ENCODE measurements at places on chromosomes 16 and 17.
A peak's percentile ranks its signal among the peaks of the same experiment; 100 is the strongest.

DNA sequence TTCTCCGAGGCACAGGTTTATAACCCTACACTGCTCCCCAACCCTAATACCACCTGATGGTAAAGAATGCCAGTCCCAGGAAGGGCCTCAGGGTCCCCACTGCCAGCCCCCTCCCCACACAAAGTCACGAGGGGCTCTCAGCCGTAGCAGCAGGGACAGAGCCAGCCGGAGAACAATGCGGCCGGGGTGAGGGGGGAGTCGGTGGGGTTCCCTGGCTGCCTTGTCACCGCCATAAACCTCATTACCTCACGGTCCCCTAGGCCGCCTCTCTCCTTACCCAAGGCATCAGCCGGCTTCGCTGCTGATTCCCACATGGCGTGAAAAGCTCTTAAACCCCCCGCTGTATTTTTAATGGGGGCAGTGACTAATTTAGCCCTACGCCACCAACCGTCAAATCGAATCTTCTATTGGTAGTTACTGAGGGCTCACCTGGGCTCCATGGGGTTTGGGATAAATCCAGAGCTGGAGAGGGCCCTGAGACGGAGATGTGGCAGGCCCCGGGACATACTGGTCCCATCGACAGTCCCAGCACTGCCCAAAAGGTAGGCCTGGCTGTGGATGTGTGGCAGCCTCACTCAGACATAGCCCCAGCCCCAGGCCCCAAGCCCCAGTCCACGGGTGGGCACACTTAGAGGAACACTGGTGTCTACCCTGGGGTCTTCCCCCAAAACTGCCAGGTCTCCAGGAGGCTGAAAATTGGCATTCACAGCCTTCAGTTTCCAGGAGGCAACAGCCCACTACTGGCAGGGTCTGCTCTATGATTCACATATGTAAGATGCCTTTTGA is 115.3 kb downstream of the C16orf78 start:
- DNase-seq, result peak; percentile 42

DNA sequence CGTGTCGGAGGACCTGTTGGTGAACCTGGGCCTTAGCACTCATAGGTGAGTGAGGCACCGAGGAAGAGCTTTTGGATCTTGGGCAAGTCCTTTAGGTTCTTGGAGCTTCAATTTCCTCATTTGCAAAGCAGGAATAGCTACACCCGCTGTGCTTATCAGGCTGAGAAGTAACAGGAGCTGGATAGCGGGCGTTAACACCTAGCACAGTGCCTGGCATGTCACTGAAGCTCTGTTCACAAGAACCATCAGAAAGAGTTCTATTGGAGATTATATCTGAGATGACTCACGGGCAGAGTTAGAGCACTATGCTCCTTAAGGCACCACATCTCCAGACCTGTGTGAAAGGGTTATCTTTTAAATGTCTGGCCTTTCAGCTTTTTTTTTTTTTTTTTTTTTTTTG is 12.8 kb downstream of the MEOX1 start:
- DNase-seq, result no peak

DNA sequence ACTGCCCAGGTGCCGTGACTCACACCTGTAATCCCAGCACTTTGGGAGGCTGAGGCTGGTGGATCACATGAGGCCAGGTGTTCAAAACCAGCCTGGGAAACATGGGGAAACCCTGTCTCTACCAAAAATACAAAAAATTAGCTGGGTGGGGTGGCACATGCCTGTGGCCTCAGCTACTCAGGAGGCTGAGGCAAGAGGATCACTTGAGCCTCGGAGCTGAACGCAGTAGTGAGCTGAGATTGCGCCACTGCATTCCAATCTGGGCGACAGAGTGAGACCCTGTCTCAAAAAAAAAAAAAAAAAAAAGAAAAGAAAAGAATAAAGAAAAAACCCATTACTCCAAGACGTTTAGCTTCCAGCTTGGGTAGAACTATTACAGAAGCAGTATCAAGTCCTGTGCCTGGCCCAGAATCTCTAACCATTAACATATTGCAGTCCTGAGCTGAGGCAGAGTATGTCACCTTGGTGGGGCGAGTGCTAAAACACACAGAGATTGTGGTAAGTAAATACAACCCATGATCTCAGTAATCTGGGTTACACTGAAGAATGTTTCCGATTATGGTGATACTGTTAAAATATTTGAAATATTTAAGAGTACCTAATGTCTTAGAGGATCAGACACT is 23.2 kb upstream of the CFAP20 start:
- no peak for DNase-seq

GRCh38 chr16:526181-527014 is 1.1 kb upstream of the CAPN15 start:
- DNase-seq, result no peak

GRCh38 chr16:28846933-28847273 is 755 bp upstream of the TUFM start:
- no peak for DNase-seq

GRCh38 chr16:2296661-2297505 is 29.0 kb upstream of the RNPS1 start:
- DNase-seq, result no peak

DNA sequence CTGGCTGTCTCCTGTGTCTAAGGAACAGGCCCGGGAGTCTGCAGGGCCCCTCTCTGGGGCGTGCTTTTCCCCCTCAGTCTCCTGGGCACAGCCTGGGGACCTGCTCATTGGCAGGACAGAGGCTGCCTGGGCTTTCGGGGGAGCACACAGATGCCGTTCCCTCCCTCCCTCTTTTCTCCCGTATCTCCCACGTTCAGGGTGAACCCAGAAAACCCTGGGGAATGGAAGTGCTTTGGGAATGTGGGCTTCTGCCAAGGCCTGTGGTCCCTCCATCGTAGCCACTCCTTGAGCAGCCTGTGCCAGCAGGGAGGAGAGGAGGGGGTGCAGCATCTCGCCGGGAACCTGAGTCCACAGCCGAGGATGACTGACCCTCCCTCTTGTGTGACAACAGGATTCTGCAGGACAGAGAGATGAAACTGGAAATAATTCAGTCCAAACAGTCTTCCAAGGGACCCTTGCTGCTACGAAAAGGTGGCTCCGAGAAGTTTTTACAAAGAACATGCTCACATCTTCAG is 52.0 kb downstream of the RNF213 start:
- peak; percentile 38 for DNase-seq

- no peak for DNase-seq
Measured at GRCh38 chr17:45640141-45640850, 143.8 kb upstream of the CRHR1 start.

All from suprapubic skin (tissue), 4 donors.